ENCODE measurements at places on chromosomes 1 and 21.

DNA sequence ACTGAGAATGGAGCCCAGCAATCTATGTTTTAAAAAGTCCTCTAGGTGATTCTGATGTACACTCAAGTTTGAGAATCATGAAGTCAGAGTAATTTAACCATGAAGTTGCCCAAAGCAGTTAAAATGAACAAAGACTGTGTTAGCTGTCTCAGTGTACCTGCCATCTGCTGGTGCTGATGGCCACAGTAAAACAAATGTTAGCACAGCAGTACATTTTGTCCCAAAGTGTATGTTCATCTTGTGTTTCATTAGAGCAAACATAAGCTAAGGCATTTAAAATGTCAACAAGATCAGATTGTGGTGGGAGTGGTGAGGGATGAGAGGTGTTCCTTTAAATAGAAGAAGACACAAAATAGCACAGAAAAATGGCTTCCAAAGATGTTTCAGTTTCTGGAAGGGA, 31.1 kb downstream of the FYB2 start:
- DNase-seq = no peak

GRCh38 chr1:3545363-3546047, 65.8 kb downstream of the MEGF6 start:
- no peak for DNase-seq

GRCh38 chr1:161928056-161928455, 95.6 kb downstream of the OLFML2B start:
- DNase-seq = no peak

GRCh38 chr21:14875704-14876523, 188.9 kb downstream of the NRIP1 start:
- no peak for DNase-seq

- DNase-seq = no peak
Observed at GRCh38 chr1:207244409-207244801, 77.1 kb upstream of the CD55 start.

DNA sequence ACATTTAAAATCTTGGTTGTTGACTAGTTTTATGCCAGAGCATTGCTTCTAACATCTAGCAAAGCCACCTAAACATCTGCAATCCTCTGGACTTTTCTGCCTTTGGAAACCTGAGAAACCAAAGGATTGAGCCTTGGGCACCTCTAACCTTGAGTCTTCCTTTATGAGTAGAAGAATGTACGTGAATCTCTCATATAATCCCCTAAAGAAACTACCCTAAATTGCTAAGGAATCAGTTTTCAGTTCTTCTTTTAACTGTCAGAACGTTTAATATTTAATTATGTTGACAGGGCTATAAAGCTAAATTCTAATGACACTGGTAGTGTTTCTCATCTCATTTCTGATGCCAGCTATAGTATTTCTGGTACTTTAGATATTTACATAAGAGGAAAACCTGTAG, 997.3 kb downstream of the AMY1C start:
- no peak for DNase-seq

DNA sequence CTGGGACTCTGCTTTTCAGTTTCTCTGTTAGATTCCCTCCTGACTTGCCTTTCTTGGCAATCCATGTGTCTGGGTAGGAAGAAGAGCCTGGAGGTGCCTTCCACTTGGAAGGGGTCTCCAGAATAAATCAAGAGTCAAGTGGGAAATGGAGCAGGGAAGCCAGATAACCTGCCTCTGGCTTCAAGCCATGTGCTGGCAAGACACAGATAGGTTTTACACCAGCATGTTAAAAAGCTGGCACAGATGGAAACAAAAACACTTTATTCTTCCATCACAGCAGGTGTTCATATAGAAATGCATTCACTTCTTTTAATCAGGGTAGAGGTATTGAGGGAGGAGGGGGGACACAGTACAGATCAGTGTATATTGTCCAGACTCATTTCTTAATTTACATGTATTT, 356.9 kb upstream of the RUNX1 start:
- DNase-seq = no peak

DNA sequence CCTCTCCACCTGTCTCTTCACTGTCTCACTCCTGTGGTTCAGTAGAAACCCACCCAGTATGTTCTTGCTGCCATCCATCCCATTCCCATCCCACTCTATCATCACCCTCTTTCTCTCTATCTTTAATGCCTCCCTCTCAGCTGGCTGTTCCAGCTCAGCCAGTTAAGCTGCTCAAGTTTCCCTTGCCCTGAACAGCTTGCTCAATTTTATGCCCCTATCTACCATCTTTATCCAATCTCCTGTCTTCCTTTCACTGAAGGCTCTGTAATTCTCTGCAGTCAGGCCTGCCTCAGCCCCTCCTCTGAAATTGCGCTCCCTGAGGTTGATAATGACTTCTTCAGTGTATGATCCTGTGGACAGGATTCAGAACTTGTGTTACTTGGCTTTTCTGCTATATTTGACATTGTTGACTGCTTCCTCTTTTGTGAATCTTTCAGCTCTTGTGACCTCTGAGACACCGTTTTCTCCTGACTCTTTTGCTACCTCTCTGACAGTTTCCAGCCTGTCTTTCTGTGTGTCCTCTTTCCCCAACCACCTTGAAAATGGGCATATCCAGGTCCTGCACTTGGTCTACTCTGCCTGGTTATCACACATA, 13.9 kb upstream of the BCAR3 start:
- DNase-seq = no peak

- peak; percentile 17 for DNase-seq
Observed at GRCh38 chr1:202807451-202807925, 733 bp downstream of the KDM5B start.

DNA sequence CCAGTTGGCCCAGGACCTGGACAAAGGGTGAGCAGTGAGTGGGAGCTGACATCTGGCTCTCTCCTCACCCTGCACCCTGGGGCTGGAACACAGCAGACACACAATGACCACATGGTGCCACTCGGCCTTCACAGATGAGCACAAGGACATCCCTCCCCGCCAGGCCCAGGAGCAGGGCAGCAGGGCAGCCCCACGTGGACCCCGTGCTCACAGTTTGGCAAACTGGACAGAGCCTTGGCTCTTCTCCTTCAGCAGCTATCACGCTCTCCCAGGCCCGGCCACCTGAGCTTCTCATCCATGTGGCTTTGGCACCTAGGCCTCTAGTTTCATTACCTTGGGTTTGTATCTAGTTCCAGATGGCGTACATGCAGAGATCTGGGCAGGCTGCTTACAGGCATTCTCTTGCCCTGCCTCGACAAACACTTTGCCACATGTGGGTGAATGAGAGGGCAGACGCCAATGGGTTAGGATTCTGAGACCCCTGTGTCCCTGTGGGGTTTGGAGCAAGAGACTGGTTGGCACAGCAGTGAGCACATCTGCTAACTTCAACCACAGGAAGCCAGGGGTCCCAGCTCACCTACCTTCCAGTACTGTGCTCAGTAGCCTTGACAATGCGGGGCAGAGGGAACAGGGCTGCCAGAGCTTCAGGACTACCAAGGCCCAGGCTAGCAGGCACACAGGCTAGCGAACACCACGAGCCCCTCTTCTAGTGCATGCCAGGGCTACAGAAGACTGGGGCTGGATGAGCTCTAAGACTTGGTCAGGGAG, 3.4 kb upstream of the PTPRF start:
- DNase-seq = no peak

DNA sequence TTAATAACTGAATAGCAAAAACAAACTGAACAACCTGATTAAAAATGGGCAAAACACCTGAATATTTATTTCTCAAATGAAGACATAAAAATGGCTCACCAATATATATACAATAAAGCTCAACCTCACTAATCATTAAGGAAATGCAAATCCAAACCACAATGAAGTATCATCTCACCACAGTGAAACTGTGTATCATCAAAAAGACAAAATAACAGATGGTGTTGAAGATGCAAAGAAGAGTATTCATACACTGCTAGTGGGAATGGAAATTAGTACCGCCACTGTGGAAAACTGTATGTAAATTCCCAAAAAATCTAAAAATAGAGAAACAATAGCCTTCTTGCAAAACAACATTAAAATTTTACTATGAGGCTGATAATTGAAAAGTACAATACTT, 1660.1 kb upstream of the B3GALT2 start:
- DNase-seq = no peak

GRCh38 chr1:3680488-3681230, 28.3 kb downstream of the TP73 start:
- no peak for DNase-seq

DNA sequence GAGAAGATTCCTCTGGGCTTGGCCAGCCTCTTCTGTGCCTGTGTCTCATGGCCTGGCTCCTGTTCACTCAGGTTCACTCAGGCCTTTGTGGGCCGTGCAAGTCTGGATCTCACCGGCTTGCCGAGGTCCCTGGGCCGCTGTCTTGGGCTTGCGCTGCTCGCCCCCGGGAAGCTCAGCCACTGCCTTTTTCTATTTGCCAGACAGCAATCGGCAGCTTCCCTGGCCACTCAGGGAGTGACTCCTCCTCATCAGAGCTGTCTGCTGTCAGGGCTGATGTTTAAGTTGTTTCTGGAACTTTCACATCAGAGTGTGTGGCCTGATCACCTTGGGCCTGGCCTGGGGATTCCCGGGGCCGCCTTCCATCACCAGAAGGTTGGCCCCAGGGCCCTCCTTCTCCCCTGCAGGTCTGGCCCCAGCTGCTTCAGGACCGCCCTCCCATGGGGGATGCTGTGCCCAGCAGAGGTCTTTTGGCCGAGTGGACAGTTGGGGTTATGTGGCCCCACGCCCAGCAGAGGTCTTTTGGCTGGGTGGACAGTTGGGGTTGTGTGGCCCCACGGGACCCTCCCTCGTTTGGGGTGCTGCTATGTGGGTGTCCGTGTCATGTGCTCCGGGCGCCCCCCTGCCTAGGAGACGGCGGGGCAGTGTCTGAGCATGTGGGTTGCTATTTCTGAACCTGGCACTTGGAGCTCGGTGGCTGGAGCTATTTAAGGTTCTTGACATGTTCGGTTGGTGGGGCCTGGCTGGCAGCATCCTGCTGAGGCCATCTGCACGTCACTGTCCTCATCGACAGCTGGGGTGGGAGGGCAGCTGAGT, 12.5 kb downstream of the SLX9 start:
- DNase-seq = no peak

DNA sequence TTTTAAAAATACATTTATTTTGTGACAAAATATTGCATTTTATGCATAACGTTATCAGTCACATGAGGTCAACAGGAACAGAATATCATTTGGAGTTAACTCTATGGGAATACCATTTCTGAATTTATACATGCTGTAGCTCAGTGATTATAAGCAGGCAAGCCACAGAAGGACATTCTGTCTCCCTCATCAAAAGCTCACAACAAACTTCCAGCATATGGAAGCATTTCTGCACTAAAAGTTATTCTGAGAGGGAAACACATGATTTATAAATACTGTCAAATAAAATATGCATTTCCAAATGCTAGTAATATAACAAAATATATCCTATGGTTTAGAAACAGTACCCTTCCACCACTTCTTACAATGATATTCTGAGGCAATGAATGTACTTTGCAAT, 854.1 kb upstream of the B3GALT2 start:
- no peak for DNase-seq

DNA sequence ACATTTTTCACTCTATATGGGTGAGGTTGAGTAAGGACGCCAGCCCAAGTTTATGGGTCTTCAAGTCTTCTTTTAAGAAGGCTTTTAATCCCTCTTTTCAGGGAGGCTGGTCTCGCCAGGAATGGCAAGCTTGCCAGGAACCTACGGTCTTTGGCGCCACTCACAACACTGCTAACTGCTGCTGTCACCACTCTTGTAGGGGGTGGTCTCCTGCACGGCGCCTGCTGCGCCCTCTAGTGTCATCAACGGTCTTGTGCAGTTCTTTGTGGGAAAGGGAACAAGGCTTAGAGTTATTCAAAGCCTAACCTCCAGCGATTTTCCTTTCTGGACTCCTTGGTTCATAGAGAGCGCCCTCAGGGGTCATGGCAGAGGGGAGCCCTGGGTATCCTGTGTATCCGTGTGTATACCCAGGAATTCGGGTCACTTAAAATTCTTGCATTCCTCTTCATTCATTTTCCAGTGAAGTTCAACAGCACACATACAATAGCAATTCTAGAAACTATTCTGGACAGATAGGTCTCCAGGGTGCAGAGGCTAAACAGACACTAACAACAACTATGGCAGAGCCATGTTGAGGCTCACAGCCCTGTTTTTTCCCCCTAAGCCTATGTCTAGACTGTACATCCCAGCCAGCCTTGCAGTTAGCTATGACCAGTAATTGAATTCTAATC, 392.8 kb upstream of the CAMK1G start:
- DNase-seq = no peak

DNA sequence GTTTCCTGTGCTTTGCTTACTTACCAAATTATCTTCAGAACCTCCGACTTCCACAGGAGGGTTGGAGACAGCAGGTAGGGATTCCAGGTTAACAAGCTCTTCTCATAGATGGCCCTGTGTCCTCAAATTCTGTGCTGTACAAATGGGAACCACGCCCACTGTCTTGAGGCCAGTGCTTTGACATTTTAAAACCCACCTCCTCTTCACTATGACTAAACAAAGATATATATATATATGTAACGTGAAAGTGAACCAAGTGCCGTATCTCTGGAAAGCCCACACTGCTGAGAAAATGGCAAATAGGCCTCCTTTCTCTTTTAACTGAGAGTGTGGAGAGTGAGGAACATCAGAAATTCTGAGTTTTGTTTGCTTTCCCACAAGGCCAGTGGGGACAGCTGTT, 99.6 kb downstream of the ZBTB18 start:
- DNase-seq = no peak

GRCh38 chr1:43969416-43969745, 429 bp upstream of the DPH2 start:
- DNase-seq = no peak

- DNase-seq = no peak
Observed at GRCh38 chr1:198959032-198959431, 320.2 kb downstream of the PTPRC start.

DNA sequence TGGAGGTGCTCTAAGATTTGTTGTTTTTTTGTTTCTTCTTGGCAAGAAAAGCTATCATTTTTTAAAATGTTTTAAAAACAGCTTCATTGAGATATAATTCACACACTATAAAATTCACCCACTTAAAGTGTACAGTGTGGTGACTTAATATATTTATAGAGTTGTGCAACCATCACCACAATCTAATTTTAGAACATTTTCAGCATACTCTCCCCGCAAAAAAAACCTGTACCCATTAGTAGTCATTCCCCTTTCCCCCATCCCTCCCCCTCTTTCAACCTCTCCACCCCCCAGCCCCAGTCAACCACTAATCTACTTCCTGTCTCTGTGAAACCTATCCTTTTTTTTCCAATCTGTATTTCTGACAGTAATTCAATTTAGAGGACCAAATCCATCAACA, 30.6 kb downstream of the ZC3H11B start:
- DNase-seq = no peak
